Breast epithelium (tissue), 4 donors: ENCODE measurements at places on chromosomes 4 and X.

GRCh38 chrX:129726307-129727111 lies 12.3 kb upstream of the XPNPEP2 start:
- peak; percentile 59 for DNase-seq

- no peak for DNase-seq
Measured at GRCh38 chr4:76570141-76570973, 135.3 kb downstream of the SHROOM3 start.

GRCh38 chr4:41212616-41213203 lies 1.6 kb downstream of the APBB2 start:
- no peak for DNase-seq

GRCh38 chr4:48064349-48064748 lies 47.8 kb downstream of the NIPAL1 start:
- DNase-seq: no peak

DNA sequence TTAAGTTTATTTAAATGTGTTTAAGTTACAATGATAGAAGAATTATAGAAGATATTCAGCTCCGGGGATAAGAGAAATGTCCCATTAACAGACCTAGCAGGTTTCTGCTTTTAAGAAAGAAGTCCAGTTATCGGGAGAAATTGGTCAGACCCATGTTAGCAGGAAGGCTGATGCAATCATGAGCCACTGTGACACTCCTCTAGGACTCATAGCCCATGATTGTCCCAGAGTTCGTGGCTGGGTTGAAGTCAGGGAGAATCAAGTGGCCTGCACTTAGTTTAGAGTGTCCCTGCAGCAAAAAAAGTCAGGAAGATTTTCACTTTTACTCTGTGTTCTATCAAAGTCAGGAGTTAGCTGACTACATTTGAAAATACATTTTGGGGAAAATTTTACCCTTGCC lies 72.0 kb downstream of the TMEM144 start:
- no peak for DNase-seq

DNA sequence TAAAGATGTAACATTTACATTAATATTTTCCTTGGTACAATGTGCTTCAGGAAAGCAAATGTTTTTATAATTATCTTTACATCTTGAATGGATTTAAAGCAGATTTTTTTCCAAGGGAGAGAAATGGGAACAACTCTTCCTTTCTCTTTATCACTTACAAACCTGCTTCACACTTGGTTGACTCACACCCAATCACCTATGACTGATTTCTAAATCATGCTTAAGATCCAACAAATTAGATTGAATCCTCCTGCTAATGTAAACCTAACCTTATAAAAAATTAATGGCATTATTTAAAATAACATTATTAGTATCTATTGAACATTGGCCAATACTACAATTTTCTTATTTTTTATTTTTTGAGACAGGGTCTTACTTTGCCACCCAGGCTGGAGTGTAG lies 127.1 kb downstream of the INPP4B start:
- DNase-seq: no peak

GRCh38 chr4:1378559-1379231 lies 27.5 kb downstream of the NKX1-1 start:
- no peak for DNase-seq

DNA sequence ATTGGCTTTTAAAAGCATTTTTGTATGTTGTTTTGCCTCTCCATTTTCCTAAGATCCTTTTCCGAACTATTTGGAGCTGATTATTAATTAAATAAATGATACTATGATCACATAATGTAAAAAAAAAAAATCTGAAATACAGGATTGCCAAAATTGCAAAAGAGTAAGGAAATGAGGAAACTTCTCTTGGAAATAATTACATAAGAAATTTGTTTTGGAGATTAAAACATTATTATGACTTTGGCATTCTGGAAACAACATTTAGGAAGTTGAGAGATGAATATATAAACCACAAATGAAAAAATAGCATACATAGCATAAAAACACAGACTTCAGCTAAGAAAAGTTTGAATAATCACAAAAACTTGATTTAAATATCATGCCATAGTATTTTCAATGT lies 33.5 kb downstream of the PF4 start:
- no peak for DNase-seq

DNA sequence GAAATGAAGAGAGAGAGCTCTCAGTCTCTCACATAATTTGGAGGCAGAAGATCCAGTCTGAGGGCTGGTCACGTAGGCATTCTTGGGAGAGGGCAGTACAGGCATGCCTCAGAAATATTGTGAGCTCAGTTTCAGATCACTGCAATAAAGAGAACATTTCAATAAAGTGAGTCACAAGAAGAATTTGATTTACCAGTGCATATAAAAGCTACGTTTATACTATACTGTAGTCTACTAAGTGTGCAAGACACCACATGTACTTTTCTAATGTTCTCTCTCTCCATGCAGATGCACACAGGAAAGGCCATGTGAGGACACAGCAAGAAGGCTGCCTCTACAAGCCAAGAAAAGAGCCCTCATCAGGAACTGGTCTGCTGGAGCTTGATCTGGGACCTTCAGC lies 583.5 kb upstream of the FAT1 start:
- DNase-seq: no peak

DNA sequence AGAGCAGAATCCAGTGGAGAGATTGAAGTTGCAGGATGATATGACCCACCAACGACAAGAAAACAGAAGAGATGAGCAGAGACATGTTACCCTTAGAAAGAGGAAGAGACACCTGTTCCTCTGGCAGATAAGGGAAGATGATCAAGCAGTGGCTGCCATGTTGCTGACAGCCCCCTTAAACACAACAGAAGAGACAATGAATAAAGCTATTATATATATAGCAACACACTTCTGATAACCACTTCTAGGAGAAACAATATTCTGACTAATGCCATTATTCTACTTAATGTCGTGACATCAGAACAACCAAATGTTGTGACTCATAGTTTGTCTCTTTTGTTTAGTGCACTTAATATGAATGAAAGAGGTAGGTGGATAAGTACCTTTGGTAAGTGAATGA lies 44.9 kb downstream of the SH3RF1 start:
- DNase-seq: no peak

DNA sequence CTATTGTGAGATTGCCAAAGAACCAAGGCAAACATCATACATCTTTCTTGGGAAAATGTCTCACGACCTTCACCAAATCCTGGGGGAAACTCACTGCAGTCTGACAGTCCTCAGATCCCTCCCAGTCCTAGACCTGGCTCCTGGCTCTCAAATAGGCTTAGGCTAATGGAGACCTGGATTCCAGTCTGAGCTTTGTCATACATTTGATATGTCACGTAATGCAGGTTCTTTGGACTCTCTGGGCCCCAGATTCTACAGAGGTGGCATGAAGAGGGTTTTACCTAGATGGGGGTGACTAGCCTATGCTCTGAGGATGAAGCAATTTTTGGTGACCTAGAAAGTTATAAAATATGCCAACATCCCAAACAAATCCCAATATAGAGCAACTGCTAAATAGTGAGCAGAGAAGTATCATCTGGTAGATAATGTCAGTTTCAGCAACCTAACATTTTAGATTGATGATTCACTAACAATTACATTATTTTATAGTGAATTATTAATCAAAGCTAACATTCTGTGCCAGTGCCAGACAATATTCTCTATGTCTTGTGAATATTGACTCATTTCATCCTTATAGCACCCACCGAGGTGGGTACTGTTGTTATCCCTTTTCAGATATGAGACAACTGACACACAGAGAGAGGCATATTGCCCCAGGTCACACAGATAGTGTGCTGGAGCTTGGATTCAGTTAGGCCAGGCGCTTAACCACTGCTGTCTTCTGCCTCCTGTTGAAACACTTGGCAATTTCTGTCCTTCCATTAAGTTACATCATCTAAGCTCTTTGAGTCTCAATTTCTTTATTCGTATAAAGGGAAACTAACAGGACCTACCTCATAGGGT lies 195.4 kb upstream of the MAMLD1 start:
- no peak for DNase-seq
